Stimulated activated CD4-positive, alpha-beta T cell treated with anti-CD3 and anti-CD28 coated beads, TNF-alpha, amount 100 ng/mL, for 1 hour (primary cell): ENCODE measurements at places on chromosomes 1 and 21.

DNA sequence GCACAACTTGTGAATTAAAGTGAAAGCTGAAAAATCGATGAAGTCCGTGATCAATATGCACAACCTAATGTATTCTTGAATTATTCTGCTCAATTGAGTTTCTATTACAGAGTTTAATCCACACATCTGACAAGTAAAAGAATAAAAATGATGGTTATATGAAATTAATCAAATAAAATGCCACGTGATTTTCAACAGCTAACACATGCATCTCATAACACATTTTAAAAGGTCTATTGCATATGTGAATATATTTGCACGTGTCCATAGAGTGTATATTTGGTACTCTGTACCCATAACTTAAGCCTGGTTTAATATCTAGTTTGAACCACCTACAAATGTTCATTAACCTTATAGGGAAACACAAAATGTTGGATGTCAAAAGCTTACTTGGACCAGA is 266.2 kb downstream of the NTNG1 start:
- DNase-seq, result no peak

DNA sequence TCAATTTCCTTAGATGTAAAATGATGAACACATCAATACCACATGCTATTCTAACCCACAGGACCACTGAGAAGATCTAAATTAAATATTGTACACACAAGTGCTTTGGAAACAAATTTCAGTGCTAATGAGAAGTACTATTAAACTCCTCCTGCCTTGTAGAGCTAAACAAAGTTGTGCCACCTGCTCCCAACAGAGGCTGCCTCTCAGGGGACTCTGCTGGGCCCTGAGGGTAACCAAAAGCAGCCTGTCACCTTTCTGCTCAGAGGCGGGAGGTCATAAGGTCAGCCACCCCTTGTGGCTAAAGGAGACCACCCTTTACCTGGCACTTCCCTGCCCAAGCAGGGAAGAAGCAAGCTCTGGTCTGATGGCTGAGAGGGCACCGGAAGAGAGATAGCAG is 6.3 kb downstream of the SLC9A1 start:
- DNase-seq, result no peak

DNA sequence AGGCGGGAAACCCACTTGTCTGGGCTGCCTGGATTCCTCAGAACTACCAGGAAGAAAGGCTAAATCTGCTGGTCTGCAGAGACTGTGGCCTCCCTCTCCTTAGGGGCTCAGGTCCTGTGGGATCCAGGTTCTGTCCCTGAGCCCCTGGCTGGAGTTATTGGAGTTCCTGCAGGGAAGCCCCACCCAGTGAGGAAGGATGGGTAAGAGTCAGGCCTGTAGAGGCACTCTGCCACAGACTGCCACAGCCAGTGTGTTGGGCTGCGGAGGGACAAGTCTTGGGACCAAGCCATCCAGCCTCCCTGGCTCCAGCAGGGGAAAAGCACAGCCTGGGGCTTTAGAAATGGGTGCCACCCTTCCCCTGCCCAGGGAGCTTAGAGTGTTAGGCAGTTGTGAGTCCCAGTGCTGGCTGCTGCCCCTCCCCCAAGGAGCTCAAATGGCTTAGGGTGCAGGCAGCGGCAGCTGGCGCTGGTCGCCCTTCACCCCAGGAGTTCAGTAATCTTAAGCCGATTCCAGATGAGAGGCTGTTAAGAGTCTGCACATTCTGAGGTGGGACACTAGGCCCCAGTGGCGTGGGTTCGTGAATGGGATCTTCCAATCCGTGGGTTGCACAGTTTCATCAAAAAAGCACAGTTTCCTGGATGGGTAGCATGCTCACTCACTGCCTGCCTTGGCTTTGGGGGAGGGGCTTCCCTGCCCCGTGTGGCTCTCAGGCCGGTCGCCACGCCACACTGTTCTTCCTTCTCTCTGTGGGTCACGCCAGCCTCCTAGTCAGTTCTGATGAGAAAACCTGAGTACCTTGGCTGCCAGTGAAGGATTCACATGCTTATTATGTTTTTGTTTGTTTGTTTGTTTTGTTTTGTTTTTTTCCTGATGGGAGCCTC is 57.6 kb upstream of the FMO3 start:
- DNase-seq, result no peak

DNA sequence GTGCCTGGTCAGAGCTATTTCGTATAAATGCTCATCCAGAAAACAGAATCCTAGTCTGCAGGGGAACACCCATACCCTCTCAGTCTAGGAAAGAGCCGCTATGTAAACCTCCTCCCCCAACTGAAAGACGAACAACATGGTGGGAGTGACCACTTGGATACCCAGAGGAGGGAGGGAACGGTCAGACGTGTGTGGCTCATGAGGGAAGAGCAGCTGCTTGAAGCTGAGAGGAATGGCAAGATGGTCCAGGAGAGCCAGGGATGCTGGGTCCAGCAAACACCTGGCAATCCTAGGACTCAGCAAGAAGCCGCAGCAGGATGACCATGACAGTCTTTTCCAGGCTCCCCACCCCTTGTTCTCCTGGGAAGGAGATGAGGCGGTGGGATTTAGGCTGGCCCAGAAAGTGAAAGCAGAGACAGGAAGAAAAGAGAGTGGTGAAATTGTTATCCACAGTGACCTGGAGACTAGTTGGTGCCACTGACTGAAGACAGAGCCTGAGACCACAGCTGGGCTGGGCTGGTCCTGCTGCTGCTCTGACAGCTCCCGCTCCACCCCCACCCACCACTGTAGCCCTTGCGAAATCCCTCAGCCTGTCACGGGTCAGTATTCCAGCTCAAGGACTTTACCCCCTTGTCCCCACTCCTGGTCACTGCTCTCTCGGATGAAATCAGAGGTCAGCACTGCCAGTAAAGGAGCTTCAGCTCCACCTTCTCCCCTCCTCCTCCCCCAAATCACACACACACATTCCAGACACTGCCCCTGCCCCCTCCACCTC is 3.6 kb downstream of the CERS2 start:
- DNase-seq, result no peak

- no peak for DNase-seq
These were observed 168.8 kb upstream of the PLXNA2 start for GRCh38 chr1:208413006-208413405.

- DNase-seq, result no peak
These were observed 4.4 kb upstream of the RHEX start for GRCh38 chr1:206048582-206048981.

- no peak for DNase-seq
These were observed 217.9 kb downstream of the CTH start for GRCh38 chr1:70628973-70629372.

DNA sequence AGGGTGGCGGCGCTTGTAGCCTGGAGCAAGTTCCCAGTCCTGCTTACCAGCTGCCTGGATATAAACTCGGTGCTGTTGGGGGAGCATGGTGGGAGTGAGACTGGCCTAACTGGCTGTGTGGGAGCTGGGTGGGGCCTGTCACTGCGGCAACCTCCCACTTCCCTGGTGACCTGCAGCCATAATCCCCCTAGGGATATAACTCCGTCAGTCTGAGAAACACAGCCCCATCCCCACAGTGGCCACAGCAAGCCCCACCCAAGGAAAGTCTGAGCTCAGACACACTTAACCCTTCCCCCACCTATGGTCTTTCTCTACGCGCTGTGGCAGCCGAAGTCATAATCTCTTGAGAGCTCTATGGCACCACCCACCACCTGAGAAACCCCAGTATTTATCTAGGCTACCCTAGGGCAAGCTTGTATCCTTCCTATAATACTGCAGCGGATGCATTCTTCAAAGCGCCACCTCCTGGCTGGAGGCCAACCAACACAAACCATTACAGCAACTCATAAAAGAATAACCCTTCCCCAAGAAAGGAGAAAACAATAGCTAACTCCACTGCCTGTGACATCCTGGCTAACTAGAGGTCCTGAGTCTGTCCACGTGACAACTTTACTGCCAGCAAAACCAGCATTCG is 57.4 kb downstream of the ZNF648 start:
- DNase-seq, result no peak

DNA sequence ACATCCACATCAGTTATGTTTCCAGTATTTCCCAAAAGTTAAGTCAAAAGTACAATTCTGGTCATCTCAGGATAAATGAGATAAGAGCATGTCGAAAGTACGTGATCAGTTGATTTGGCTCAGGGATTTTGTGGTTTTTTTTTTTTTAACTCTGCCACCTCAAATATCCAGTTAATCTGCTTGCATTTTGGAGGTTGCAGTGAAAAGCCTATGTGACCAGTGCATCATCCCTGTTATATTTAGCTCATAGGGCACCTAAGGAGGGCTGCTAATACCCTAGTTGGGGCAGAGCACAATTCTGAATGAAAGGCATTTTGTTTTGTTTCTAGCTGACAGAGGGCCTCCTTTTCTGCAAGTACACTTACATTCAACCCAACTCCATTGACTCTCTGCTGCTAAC is 31.7 kb upstream of the RGS16 start:
- no peak for DNase-seq

DNA sequence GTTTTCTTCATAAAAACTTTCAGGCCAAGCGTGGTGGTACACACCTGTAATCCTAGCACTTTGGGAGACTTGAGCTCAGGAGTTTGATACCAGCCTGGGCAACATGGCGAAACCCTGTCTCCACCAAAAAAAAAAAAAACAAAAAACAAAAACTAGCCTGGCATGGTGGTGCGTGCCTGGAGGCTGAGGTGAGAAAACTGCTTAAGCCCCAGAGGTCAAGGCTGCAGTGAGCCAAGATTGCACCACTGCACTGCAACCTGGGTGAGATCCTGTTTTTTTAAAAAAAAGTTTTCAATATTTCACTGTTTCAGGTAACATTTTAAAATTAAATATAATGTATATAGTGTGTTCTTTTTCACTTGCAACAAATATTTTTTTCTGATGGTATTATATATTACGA is 13.5 kb upstream of the B3GALT2 start:
- DNase-seq, result no peak

DNA sequence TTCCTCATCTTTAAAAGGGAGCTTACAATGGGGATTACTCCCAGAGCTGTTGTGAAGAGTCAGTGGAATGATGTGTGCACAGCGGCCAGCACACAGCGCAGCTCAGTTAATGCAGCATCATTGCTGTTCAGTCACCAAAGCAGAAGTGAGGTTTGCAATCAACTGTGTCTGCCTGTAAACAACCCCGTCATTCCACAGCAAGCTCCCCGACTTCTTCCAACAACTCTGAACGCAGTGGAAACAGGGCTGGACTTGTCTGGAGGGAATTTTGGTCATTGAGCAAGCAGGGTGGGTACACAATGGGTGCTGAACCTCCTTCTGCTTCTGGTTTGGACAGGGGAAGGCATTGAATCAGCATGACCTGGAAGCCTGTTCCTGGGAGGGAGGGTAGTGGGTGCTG is 347.4 kb downstream of the PTPRU start:
- DNase-seq, result no peak

- DNase-seq, result no peak
These were observed 70.6 kb downstream of the LAMC1 start for GRCh38 chr1:183093786-183094298.

- no peak for DNase-seq
These were observed 245.3 kb downstream of the SETD4 start for GRCh38 chr21:35814858-35815619.

- no peak for DNase-seq
These were observed 585.6 kb downstream of the PLPP3 start for GRCh38 chr1:55993646-55994318.

- no peak for DNase-seq
These were observed 33.1 kb upstream of the NFASC start for GRCh38 chr1:204837440-204838084.

DNA sequence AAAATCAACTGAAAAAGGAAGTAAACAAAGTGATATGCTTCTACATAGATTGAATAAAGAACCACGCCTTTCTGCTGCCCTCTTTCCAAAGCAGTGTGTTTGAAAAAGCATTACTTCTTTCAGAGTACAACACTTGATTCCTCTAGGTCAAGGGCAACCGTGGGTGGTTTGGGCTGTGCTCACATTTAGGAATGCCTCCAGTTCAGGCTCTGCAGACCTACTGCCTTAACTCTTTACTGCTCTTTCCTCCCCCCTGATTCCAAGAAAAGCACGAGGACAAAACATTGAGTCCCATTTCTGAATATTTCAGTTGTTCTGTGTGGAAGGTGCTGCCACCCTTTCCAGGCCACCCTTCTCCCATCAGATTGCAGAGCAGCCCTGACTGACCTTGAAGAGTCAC is 45.2 kb downstream of the ADAMTS1 start:
- DNase-seq, result no peak

- DNase-seq, result no peak
These were observed 812 bp downstream of the TTC4 start for GRCh38 chr1:54716299-54717047.

DNA sequence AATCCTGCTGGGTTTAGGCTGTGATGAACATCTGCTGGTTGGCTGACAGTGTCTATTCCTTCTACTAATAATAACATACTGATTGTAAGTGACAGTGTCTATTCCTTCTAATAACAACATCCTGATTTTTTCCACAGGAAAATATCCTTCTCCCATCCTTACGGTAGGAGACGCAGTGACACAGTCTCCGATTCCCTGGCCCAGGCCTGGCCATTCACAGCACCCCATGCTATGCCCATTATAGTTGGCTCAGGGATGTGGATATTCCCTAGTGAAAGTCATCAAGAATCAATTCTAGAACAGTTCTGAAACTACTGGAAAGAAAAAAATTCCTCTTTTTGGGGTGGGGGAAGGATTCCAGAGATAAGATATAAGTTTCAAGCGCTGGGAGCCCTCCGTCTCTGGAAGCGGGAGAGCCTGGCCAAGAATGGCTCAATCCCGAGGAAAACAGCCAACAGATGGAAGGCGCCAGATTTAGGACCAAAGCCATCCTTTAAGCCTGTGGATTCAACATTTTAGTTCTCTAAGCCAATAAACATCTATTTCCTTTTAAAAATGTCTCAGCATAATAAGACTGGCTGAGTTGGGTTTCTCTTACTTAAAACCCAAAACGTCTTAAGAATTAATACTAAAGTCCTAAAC is 88.6 kb downstream of the GPATCH2 start:
- DNase-seq, result no peak

- no peak for DNase-seq
These were observed 84.3 kb downstream of the DTL start for GRCh38 chr1:212119863-212120262.

DNA sequence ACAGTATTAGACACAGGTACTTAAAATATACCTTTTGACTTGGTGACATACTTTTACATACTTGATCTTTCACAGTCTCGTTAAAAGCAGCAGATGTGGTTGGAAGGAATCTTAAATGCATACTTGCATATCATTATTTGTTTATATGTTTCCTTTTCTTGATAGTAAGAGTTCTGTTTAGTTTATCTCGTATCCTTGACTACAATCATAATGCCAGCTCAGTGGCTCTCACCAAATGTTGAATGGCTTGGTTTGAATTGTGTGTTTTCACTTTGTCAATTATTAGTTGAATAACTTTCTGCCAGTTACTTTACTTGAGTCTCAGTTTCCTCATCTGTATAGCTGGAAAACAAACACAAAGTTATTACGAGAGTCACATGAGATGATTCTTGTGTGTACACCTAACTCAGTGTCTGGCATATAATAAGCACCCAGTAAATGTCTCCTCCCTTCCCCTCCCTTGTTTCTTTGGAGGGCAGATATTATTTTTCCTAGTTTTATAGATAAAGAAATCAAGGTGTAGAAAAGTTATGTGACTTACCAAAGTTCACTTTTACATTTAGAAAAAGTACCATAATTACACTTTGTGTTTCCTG is 131.6 kb upstream of the IVNS1ABP start:
- DNase-seq, result no peak
